ENCODE measurements at places on chromosomes 16 and 17.

DNA sequence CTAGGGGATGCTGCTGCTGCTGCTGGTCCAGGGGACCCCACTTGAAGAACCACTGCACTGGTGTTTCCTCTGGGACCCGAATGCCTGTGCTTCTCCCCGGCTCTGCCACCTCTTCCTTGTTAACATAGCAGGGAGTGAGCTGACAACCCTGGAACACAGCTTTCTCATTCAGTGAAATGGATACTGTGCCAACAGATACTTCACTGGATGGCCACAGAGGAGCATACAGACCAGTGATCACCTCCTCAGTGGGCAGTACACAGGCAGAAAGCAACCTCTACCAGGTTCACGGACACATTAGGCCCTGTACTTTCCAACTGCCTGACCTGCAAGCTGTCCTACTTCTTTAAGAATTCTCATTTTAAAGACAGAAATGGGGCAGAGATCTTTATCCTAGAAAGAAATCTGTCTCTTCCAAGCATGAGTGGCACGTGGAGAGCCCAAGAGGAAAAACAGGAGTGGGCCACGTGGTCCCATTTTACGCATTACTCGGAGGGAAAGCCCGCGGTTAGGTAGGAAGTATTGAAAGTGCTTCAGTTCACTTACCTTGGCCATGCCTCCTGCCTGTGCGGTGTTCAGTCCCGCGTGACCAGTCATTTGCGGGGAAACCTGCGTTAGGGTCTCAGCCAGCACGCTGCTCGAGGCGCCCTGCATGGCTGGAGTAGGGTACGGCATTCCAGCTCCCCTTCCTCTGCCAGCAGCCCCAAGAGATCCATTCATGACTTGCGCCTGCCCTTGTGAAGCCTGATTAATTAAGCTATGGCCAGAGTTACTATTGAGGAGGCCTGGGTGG, 30.6 kb downstream of the CREBBP start:
- DNase-seq: no peak

GRCh38 chr17:56499799-56500388, 93.6 kb upstream of the NOG start:
- no peak for DNase-seq

- no peak for DNase-seq
Observed at GRCh38 chr17:9703781-9704082, 58.4 kb downstream of the USP43 start.

DNA sequence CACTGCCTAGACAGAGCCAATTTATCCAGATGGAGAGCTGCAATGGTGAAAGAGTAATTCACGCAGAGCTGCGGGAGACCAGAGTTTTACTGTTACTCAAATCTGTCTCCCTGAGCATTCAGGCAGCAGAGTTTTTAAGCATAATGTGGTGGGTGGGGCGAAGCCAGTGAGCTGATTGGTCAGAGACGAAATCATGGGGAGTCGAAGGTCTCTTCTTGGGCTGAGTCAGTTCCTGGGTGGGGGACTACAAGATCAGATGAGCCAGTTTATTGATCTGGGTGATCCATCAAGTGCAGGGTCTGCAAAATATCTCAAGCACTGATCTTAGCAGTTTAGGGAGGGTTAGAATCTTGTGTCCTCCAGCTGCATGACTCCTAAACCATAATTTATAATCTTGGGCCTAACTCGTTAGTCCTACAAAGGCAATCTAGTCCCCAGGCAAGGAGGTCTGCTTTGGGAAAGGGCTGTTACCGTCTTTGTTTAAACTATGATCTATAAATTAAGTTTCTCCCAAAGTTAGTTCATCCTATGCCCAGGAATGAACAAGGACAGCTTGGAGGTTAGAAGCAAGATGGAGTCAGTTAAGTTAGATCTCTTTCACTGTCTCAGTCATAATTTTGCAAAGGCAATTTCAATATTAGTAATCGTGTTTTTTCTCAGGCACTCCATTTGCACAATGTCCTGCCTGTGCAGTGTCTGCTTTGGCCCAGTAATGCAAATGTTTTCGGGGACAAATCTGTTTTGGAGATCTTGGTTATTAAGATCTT, 27.0 kb downstream of the PIGL start:
- no peak for DNase-seq

DNA sequence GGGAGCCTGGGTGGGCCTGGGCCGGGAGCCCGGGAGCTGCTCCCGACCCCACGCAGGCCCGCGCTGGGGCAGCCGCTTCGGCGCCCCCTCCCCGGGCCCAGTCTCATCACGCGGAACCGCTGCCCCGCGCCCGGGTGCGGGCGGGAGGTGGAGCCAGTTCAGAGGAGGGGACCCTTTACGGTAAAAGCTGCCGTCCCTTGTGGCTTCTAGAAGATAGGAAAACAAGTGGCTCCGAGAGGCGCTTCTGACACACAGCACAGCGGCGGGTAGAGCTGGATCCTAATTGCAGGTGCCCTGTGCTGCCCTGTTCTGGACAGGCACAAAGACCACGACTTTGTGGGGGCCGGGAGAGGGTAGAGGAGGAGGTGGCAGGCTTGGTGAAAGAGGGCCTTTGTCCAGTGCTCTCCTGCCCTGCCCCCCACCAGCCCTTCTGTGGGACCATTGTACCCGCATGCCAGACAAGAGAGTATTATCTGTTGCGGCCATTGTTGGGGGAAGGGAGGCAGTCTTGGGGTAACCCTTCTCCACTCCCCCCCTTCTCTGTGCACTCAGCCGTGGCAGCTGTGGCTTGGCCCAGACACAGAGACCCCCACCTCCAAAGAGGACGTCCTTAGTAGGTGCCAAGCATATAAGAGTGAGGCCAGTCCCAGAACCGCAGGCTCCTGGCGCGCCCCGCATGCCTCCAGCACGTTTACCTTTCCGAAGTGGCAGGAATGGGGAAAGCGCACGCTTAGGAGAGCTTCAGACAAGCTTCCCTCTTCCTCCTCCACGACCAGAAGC, 736 bp downstream of the CNP start:
- no peak for DNase-seq

- no peak for DNase-seq
Observed at GRCh38 chr17:6064868-6065267, 5.3 kb upstream of the WSCD1 start.

DNA sequence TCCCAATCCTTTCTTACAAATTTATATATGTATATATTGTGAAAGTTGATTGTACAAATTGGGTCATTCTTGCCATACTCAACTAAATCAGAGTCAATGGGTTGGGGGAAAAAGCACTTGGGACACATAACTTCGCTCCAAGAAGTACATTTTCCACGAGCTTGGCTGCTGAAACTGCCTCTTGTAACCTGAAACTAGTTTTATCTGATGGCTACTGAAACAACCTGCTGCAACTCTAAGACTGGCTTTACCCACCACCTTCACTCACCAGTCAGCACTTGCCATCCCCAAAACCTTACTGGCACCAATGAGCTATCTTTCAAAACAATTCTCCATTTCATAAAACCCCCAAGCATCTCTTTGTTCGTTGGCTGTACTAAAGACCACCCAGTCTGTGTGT, 14.5 kb upstream of the MYCBPAP start:
- no peak for DNase-seq

- DNase-seq: no peak
Observed at GRCh38 chr17:32264823-32265191, 825 bp upstream of the RHBDL3 start.

DNA sequence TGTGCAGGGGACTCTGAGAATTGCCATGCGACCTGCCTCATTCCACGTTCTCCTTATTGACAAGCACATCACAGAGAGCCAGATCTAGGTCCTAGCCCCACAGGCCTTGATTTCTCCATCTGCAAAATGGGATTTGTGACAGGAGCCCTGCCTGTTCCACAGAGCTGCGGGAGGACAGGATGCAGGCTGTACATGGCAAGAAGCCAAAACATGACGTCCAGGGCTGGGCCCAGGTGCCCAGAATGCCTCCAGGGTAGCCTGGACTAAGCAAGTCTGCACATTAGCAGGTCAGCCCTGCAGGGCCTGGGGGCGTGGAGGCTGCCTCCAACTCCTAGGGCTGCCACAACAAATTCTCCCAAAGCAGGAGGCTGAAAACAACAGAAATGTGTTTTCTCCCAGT, 235.7 kb upstream of the SDK2 start:
- no peak for DNase-seq

GRCh38 chr16:77822661-77823060, 34.3 kb downstream of the VAT1L start:
- DNase-seq: no peak

DNA sequence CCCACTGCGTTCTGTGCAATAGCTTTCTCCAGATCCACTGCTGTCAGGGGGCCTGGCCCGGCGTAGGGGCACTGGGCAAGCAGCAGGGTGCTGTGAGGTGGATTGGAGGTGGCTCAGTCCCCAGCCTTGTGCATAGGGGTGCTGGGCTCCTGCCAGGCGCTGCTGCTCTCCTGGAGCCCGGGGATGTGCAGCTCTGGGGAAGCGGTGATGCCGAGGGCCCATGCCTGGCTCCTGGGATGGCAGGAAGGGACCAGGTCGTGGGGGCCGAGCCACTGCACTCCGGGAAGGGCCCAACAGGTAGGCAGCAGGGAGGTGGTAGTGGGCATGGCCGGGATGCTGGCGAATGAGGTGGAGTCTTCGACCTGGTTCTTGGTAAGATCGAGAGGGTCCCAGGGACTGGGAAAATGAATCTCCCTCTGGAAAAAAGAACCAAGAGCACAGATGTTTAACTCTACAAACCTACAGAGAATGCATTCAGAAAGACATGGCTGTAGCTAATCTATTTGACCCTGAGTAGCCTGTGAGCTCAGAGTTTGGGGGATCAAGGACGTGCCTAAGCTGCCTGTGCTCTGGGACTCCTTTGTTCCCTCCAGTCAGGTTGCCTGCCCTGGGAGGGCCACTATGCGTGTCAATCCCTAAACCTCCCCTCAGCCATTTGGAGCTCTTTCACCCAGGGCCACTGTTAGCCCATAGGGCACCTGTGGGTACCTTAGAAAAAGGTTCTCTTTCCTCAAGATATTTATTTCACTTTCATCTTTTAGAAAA, 6.6 kb upstream of the SUPT4H1 start:
- no peak for DNase-seq

- peak; percentile 84 for DNase-seq
Observed at GRCh38 chr16:17578981-17579874, 108.5 kb upstream of the XYLT1 start.

GRCh38 chr17:4319221-4319620, 47.3 kb downstream of the UBE2G1 start:
- no peak for DNase-seq

GRCh38 chr16:30585022-30585399, 486 bp downstream of the ZNF785 start:
- peak; percentile 47 for DNase-seq

DNA sequence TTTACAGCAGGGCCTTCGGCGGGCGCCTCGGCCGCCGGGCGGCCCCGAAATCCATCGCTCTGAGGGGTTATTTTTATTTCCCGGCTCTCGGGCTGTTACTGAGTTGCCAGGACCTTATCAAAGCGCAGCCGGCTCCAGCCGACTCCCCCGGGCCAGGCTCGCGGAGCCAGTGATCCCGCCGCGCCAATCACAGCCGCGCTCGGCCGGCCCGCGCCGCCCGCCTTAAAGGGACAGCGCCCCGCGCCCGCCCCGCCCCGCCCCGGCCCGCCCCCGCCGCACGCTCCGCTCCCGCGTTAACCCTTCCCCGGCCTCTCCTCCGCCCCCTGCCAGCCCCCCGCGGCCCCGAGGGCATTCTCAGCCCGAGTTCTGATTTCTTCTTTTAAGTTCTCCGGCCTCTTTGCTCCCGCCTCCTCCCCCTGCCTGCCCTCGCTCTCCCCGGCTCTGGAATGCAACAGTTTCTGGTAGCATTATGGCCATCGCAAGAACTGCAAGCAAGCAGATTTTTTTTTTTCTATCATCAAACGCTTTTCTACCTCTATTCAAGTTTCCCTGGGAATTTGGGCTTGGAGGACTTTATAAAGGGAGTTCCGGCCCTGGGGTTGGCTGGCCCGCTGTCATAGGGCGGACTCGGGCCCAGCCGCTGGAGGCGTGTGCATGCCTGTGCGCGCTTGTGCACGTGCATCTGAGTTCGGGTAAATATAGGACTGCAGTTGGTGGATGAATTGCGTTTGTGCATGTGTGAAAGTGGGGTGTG, at the start of gene AXIN2:
AXIN2 (minus strand) TSS at position 197 of the 754 bp plus-strand sequence. CDS start 3,028 bp downstream, outside the sequence.
- peak; percentile 99 for DNase-seq

- peak; percentile 84 for DNase-seq
Observed at GRCh38 chr17:83067718-83068261, 11.6 kb upstream of the METRNL start.

DNA sequence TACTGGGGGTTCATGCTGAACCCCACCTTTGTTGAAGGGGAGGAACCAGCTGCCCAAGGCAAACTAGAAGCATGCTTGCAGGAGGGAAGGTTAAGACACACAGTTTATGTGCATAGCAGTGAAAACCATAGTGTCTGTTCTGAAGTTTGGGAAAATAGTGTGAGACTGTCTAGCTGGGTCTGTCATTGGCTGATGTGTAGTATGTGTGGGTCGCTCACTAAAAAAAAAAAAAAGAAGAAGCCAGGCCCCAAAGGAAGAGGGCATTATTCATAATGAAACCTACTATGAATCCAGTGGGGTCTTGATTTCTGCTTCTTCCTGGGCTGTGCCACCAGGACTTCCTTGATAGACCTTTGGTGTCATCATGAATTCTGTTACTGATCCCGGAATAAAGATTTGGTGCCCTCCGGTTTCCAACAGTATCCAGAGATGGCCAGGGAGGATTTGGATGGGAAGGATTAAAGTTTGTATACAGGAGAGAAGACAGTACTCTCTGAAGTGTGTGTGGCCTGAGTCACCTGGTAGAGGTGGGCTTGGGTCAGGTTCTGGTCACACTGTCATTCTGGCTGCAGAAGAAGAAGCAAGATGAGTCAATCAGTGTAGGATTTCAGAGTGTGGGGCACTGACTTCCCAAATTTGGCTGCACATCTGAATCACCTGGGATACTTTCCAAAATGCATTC, 220.3 kb downstream of the PRKCA start:
- no peak for DNase-seq

DNA sequence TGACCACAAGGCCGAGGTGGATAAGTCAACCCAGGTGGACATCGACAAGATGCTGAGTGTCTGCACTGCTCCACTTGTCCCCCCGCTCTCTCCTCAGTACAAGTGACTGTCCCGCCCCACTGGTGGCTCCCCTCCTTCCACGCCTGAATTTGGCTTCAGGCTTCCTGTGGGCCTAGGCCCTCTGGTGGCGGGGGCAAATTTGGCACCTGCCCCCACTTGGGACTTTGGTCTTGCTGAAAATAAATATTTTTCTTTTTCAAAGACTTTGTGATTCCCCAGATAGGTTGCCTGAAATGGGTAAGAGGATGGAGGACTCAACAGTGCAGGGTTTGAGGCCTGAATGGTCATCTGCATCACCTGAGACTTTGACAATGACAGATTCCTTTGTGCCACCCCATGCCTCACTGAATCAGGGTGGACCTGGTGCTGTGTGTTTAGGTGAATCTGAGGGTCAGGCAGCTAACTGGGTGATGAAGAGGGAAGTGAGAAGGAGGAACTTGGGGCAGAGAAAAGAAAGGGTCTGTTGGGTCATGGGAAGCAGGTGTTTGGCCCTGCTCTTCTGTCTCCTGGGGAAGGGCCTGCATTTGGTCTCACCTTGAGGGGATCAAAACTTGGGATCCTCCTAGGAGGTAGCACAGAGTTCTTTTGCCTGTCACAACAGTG, 2.0 kb downstream of the C16orf86 start:
- no peak for DNase-seq
